K562 (cell line): ENCODE measurements at places on chromosomes 5 and 9.

DNA sequence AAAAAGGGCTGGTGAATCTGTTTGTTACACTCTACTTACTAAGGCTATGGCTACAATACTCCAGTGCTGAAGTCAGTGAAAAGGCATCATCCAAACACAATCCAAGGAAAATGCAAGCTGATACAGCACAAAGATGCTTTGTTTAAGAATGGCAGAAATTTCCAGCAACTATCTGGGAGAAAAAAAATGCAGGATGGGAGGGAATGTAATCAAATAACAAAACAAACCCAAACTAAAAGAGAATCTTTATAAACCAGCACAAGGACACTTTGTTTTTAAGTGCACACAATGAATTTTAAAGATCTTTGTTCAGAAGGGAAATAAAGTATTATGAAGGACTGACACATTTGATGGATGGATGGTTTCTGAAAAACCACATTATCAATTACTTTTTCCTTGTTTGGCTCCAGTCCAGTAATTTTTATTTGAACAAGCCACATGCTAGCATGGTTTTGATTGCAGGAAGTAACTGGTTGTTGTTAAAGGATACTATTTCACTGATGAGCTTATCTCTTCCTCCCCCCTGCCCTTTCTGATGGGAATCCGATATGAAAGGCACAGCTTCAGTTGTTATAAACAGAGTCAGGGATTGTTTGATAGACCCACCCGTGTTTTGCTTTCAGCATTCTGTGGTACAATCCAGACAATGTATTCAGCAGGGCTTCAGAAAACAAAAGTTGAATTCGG, 12.1 kb upstream of the TLE4 start:
- no peak for DNase-seq

DNA sequence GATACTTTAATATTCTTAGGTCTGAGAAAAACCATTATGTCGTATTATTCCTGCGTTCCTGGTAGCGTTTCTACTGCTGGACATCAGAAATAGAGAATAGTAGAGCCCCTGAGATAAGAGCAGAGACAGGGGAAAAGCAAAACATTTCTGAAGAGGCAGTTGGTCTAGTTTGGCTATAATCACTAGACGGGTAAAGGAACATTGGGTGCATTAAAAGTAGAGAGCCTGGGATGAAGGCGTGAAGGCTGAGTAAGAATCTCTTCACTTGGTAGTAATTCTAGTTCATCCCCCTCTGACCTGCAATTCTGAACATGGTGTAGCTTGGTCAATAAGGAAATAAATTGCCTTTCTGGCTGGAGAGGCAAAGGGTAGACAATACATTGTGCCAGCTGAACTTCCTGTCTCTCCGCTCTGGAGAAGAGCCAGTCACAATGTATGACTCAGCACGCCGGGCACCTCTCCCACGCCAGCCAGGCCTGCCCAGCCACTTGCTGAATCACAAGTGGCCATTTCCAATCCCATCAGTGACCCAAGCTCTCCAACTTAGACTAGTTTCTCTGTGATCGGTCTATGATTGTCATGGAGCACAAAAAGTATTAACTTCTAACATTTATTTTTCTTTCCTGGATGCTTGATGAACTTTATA, 75.4 kb downstream of the STK32A start:
- DNase-seq: no peak

DNA sequence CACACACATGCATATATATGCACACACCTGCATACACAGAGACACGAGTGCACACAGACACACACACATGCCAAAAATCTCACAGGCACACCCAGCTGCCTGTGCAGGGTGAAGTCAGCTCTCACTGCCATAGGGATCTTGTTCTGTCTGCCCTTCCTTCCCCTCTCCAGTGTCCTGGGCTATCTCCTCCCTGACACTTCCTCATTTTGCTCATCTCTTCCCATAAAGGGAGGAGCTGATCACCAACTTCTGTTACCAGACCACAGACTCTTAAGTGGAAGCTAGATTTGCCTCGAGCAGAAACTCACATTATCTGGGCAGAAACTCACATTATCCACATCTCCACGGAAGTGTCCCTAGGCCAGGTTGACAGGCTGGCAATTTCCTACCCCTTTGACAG, 28.7 kb downstream of the LCP2 start:
- DNase-seq: peak; percentile 42

DNA sequence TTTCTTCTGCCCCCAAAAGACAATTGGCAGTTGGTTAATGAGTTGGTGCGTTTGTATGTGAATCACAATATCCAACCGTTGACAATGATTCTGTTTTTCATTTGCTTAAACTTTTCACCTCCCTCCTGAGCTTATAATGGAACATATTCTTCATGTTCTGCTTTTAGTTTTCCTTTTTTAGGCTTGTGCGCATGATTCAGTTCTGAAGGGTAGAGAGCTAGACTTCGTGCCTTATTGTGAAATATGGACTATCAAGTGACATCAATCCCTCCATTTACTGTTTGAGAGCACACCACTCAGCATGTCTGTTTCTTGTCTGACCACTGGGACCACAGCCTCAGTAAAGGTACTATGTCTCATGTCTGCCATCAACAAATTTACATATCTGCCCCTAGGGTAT, 30.5 kb upstream of the LPAR1 start:
- no peak for DNase-seq
